ENCODE measurements at places on chromosomes 11 and 22. TPM values are rescaled to one million over a fixed set of nuclear protein-coding genes. Genes with fewer than 3 reads are reported as not detected.
A peak's percentile ranks its signal among the peaks of the same experiment; 100 is the strongest.

GRCh38 chr11:3637201-3637600, 4.6 kb downstream of the ART5 start:
- no peak for DNase-seq

Gene RBMXL2
- total RNA-seq = 1.4 TPM

DNA sequence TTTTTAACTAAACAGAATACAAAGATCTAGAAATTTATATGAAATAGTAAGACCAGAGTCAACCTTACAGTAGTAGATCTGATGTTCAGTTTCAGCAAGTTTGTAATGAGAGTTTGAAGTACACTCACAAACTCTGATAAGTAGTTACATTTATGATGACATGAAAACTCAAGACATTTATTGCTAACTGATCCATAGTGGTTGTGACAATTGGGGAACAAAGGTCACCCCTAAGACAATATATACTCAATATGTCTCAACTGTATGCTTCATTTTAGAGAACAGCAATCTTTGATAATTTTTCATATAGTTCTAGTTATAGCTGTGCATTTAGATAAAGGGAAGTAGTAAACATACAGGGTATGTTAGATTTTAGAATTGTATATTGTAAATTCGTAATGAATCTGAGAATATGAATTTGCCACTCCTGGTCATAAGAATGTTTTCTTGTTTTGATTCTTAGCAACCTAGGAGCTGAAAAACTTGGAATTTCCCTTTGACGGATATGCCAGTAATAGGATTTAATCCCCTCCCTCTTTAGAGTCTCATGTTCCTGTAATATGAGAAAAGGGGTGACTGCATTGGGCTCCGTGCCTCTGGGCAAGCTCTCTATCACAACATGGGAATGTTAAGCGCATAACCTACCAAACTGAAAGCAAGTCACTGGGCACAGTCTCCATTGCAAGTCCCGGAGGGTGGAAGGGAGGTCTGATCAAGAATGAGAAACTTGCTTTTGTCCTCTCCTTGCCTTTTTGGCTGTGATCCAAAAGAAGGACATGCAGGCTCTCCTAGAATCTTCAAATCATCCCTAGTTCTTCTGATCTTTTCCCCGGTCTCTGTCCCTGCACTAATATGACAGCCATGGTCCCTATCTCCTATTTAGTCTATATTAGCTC, 11.4 kb downstream of the OR10D3 start:
- DNase-seq = no peak

- DNase-seq = peak; percentile 76
Observed at GRCh38 chr11:9506489-9507276, 45.9 kb downstream of the ZNF143 start.

- DNase-seq = peak; percentile 91
Observed at GRCh38 chr22:26585104-26585790, 4.7 kb downstream of the TPST2 start.

Gene CD248
- 20.7 TPM for total RNA-seq

- no peak for DNase-seq
Observed at GRCh38 chr11:63022441-63022840, 6.8 kb upstream of the SLC22A8 start.

Gene LRRN4CL
- total RNA-seq = 3.1 TPM

GRCh38 chr11:121497176-121497998, 44.6 kb upstream of the SORL1-AS1 start:
- no peak for DNase-seq
